ENCODE measurements at places on chromosomes 11 and 22. TPM values are rescaled to one million over a fixed set of nuclear protein-coding genes. Genes with fewer than 3 reads are reported as not detected.

The F2 gene
- not detected for total RNA-seq

The CYTH4 gene
- total RNA-seq, result 0.06 TPM

The OR8D1 gene
- total RNA-seq, result not detected

The MMP3 gene
- total RNA-seq, result not detected

The ZBED5 gene
- total RNA-seq, result 7.6 TPM

The ART1 gene
- total RNA-seq, result not detected

The RFPL1 gene
- not detected for total RNA-seq

The SCT gene
- not detected for total RNA-seq

The NECTIN1 gene
- total RNA-seq, result 5.2 TPM

The IL10RA gene
- under 0.01 TPM for total RNA-seq

The PACSIN3 gene
- total RNA-seq, result 22.1 TPM

The FGF19 gene
- not detected for total RNA-seq

The TPH1 gene
- under 0.01 TPM for total RNA-seq

The MPZL2 gene
- total RNA-seq, result 78.2 TPM

The GGTLC2 gene
- total RNA-seq, result not detected

The SCO2 gene
- total RNA-seq, result 1.8 TPM

The CNGA4 gene
- total RNA-seq, result not detected

The ADM gene
- 210 TPM for total RNA-seq

The QSER1 gene
- 19.9 TPM for total RNA-seq

The DDT gene
- 65.6 TPM for total RNA-seq

The TSGA10IP gene
- total RNA-seq, result not detected

The PKDREJ gene
- total RNA-seq, result under 0.01 TPM

The MMP27 gene
- not detected for total RNA-seq

The APOL4 gene
- 6.0 TPM for total RNA-seq

The TUBA8 gene
- 1.0 TPM for total RNA-seq

The CYP2D6 gene
- total RNA-seq, result 0.50 TPM

The ADORA2A gene
- total RNA-seq, result 13.4 TPM

The TRIM6 gene
- 1.3 TPM for total RNA-seq

The C11orf87 gene
- total RNA-seq, result not detected

The APLNR gene
- total RNA-seq, result 11.5 TPM

The DEFB131B gene
- total RNA-seq, result not detected

The ANO3 gene
- not detected for total RNA-seq

Measured in bladder microvascular endothelial cell (primary cell).